Mammary epithelial cell (primary cell): ENCODE measurements at places on chromosomes 1 and 21. TPM values are rescaled to one million over a fixed set of nuclear protein-coding genes. Genes with fewer than 3 reads are reported as not detected.

DNA sequence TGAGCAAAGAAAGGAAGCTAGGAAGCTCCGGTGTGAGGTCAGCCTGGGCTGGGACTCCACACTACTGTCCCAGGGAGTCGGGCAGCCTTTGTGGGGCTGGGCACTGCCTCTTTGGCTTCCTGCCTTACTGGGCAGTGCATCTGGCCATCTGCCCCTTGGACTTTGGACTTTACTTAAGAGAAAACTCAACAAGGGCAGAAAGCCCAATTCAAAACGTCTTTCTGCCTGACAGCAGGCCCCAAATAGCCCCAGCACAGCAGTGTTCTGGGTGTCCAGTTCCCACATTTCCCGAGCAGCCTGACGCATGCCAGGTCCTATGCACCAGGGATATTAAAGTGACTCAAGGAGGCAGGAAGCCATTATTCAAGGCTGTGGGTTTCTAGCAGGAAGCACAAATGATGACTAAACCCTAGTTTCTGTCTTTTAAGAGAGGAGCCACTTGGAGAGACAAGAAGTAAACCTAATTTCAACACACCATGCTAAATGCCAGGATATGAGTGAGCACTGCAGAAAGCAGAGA lies 37.9 kb upstream of the EDEM3 start:
- peak; percentile 98 for DNase-seq

The SPRR2F gene
- polyA plus RNA-seq, result not detected

DNA sequence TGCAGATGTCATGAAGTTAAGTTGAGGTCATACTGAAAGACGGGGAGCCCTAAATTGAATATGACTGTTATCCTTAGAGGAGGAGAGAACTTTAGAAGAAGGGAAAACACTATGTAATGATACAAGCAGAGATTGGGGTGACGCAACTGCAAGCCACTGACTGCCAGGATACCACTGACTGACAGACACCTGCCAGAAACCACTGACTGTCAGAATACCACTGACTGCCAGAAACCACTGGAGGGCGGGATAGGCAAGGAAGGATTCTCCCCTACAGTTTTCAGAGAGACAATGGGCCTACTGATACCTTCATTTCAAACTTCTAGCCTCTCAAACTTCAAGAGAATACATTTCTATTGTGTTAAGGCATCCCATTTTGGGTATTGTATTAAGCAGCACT lies 388.7 kb downstream of the USH2A start:
- DNase-seq, result peak; percentile 11

- DNase-seq, result no peak
Observed at GRCh38 chr1:9592510-9593075, 3.9 kb downstream of the TMEM201 start.

The HSPA13 gene
- 10.8 TPM for polyA plus RNA-seq

- peak; percentile 79 for DNase-seq
Observed at GRCh38 chr1:147273409-147274336, 31.2 kb downstream of the CHD1L start.
